ENCODE measurements at places on chromosomes 2 and 18. TPM values are rescaled to one million over a fixed set of nuclear protein-coding genes. Genes with fewer than 3 reads are reported as not detected.
A peak's percentile ranks its signal among the peaks of the same experiment; 100 is the strongest.

- no peak for DNase-seq
Observed at GRCh38 chr18:6294148-6294784, 120.4 kb downstream of the L3MBTL4 start.

HOXD3 gene
- total RNA-seq, result 1.1 TPM

SNTG2 gene
- total RNA-seq, result not detected

DNA sequence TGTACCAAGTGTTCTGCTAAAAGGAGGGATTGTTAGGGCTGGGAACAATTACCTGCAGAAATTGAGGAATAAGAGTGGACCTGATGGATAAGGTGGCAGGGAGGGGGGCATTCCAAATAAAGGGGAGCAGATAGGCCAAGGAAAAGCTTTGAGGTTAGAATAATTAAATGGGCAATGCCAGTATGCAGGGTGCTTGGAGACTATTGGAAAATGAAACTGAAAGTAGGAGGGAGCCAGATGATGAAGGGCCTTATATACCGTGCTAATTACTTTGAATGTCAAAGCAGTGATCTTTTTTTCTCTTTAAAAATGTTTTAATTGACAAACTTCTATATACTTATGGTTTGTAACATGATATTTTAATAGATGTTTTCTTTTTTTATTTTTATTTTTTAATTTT lies 42.9 kb downstream of the MMADHC start:
- no peak for DNase-seq

- no peak for DNase-seq
Observed at GRCh38 chr2:145094370-145094769, 574.5 kb upstream of the ZEB2 start.

DNA sequence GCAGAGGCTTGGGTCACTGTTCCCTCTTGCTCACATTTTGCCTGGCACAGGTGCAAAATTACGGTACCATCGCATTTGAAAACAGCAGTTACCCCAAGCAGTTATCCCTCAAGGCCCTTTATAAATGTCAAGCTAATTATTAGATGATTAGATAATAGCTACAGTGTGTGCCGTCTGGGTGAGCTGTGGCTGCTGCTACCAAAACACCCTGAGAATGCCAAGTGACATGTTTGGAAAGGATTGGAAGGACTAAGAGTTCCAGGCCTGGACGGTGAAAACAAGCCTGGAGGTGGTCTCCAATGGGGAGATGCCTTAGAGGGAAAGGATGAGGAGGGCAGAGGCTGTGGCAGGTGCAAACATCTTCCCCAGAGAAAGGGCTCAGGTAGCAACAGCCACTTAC lies 120.6 kb downstream of the CAPN13 start:
- peak; percentile 11 for DNase-seq

ZSWIM2 gene
- total RNA-seq, result not detected

TAF1B gene
- 33.1 TPM for total RNA-seq

GALNT14 gene
- total RNA-seq, result 2.2 TPM

ATG4B gene
- 133 TPM for total RNA-seq

DNA sequence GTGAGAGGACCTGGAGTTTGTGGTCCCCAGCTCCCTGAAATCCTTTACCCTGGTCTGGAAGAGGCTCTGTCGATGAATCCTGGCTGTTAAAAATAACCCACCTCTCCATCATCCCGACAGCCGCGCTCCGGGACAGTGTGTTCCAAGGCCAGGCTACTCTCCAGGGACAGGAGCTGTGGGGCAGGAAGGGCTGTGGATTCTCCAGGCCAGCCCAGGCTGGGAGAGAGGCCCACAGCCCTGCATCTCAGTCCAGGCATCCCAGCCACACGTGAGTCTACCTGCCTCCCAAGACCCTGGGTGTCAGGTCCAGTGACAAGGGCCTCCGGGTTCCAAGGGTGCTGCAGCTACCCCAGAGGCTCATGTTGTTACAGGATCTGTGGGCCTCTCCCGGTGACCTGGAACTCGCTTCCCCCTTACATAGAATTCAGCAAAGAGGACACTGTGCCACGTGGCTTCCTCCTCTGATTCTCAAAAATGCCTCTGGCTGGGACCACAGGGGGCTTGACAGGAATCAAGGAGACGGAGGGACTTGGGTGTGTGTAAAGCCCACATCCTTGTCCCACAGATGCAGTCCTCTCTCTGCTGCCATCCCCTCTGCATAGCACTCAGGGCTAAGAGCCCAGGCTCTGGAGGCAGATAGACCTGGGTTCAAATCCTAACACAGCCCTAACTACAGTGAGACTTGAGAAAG lies 17.3 kb downstream of the ADRA2B start:
- DNase-seq, result no peak

- DNase-seq, result no peak
Observed at GRCh38 chr2:28366496-28367282, 26.0 kb upstream of the FOSL2 start.

- DNase-seq, result no peak
Observed at GRCh38 chr2:165682546-165682945, 111.5 kb downstream of the GALNT3 start.

- DNase-seq, result no peak
Observed at GRCh38 chr2:214471990-214472389, 61.1 kb downstream of the VWC2L start.

DNA sequence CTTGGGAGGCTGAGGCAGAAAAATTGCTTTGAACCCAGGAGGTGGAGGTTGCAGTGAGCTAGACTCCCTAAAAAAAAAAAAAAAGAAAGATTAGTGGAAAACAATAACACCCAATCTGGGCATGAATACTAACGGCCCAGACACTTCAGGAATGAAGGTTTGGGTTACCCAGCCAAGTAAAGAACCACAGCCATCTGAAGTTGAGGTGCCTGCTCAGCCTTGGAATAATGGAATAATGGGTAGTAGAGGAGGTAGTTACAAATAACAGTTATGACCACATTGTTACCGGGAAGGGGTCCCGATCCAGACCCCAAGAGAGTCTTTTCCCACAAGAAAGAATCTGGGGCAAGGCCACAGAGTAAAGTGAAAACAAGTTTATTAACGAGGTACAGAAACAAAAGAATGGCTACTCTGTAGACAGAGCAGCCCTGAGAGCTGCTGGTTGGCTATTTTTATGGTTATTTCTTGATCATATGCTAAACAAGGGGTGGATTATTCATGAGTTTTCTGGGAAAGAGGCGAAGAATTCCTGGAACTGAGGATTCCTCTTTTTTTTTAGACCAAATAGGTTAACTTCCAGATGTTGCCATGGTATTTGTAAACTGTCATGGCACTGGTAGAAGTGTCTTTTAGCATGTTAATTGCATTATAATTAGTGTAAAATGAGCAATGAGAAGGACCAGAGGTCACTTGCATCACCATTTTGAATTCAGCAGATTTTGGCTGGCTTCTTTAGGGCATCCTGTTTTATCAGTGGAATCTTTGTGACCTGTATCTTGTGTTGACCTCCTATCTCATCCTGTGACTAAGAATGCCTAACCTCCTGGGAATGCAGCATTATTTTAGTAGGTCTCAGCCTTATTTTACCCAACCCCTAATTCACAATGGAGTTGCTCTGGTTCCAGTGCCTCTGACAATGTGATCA lies 96.2 kb upstream of the HAAO start:
- DNase-seq, result no peak

DNA sequence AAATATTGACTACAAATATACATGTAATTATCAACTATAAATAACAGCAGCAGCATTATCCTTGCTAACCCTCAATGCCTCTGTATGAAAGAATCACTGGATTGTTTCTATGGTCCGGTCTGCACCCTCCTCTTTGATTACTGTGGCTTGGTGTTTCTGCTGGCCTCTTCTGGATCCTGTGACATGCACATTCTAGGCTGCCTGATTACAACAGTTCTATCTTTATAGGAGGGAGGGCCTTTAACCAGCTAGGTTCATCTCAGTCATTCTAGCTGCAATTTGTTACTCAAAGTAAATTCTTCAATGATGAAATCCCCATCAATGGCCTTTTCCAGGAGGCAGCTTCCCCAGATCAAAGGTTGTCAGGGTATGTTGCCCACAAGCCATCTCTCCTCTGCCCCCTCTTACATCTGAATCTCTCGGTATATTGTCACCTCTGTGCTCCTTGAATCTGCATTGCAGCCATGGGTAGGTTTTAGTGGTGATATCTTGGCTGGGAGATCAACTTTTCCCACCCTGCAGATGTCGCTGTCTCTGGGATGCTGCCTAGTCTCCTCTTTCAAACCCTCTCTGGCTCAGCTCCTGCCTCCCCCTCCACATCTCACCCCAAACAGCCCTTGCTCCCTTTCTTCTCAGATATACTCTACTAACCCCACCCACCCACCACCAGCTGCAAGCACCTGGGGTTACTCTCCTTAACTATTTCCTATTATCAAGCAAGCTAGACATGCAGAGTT lies 106.2 kb upstream of the BZW1 start:
- no peak for DNase-seq

GRCh38 chr18:58556331-58557007 lies 72.4 kb downstream of the ALPK2 start:
- DNase-seq, result no peak

DNA sequence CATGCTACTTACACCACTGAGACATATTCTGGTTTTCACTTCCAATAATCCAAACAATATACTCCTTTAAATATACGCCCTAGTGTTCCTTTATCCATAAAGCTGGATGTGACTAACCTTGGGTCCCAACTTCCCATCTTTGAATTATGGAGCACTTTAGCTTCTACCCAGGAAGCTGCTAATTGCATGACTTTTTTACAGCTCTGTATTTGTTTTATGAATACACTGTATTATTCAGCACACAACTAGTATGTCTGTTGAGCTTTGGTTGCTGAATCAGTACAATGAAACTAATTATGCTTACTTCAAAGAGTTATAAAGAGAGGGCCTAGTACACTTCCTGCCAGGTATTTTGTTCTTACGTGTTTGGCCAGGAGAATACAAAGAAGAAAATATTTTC lies 118.5 kb downstream of the BAZ2B start:
- no peak for DNase-seq

DNA sequence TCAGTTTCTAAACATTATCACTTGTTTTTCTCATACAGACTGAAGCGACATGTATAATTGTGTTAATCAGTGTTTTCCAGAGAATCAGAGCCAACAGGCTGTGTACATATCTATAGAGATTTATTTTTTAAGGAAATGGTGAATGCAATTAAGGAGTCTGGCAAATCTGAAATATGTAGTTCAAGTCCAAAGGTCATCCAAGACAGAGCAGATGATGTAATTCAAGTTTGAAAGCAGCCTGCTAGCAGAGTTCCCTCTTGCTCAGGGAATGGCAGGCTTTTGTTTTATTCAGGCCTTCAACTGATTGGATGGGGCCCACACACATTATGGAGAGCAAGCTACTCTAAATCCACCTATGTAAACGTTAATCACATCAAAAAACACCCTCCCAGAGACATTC lies 282.6 kb downstream of the CBLN2 start:
- no peak for DNase-seq

Data from mesothelial cell of epicardium (in vitro differentiated cells).